ENCODE measurements at places on chromosomes 1 and 21.

DNA sequence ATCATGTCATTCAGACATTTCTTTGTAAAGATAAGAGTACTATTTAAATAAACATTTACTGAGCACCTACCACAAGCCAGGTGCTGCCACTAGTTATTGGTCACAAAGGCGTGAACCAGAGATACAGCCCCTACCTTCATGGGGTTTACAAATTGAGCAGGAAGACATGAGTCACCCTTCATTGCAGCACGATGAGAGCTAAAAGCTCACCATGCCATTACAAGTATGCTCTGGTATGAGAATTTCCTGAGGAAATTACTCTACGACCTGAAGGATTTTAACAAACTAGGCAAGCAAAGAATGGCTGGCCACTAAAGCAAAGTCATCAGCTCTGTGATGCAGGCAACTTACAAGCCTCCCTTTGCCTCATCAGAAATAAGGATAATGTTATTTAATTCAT is 346.8 kb downstream of the BRINP2 start:
- no peak for DNase-seq

GRCh38 chr1:219991511-219991810 is 54.8 kb downstream of the EPRS1 start:
- DNase-seq = no peak

DNA sequence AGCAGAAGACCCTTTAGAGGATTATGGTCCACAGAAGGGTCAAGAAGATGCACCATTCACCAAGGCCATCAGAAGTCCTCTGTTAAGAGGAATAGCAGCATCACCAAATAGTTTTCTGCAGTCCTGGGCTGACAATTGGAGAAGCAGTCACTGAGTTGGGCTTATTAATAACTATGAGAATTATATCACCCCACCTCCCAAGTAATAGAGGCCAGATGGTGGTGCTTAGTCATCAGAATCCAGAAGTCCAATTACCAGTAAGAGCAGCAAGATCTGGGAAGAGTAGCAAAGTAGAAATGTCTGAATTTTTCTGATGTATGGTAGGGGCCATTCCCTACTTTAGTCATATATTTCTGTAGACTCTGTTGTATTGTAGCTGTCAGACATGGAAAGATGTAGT is 6.1 kb upstream of the PSMA5 start:
- DNase-seq = no peak

- DNase-seq = no peak
Measured at GRCh38 chr1:111085676-111086075, 54.2 kb downstream of the DRAM2 start.

DNA sequence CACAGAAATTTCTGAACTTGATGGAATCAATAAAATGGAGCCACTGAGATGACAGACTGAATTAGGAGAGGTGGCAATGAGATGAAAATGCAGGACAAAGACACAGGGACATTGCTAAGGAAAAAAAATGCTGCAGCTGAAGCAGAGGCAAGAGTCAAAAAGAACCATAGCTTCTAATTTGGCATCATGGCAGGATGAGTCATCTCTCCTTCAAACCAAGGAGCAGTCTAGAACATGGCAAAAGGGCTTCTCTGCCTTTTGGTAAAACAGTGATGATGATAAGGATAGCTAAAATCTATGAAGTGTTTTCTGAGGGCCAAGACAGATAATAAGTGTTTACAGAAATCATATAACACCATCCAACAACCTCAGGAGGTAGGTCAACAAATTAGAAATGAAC is 16.8 kb downstream of the SLC19A2 start:
- DNase-seq = no peak
